Stomach (tissue), 19 donors: ENCODE measurements at places on chromosomes 4 and X. TPM values are rescaled to one million over a fixed set of nuclear protein-coding genes. Genes with fewer than 3 reads are reported as not detected.

DNA sequence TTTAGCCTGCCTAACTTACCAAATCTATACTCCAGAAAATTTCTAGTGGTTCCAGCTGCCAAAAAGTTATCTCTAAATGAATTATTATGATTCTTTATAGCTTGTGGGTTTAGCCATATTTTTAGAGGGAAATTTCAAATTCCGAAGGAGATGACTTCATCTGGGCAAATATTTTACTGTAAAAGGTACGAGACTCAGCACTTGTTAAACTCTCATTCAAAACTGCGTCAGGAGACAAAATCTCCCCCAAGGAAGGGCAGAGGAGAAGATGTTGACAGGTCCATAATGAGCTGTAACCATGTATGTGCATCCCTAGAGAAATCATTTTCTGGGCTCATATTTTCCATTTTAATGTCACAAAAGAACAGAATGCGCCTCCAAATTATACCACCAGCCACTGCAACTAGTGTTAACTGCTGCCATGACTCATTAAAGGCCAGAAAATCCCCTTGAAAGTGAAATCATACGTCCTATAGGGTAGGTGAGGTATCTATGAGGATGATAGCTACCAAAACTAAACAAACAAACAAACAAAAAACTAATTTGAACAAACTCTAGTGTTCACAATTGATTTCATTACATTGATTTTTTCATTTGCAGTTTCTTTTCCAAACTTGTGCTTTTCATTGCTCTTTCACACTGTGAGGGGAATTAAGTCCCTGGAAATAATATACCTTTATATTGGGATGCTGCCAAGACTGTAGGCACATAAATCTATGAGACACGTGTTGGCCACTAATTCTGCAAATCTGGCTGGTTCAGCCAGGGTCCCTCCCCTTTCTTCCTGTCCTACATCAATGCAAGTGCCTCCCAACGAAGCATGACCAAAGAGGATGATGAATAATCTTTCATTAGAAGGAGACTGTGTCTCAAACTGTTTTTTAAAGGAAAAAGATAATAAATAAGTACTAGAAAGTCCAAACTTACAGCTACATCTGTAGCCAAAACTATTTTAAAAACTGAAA lies 85.8 kb downstream of the ARHGAP6 start:
- H3K27ac ChIP-seq, result no peak overlapping the region
- H3K4me3 ChIP-seq, result no peak overlapping the region
- DNase-seq, result no peak
- H3K4me1 ChIP-seq, result no peaks in the 10 kb centered on the region
- no peaks in the 10 kb centered on the region for H3K27me3 ChIP-seq

GRCh38 chr4:72391281-72391680 lies 177.7 kb downstream of the ADAMTS3 start:
- no peak overlapping the region for H3K27ac ChIP-seq
- no peak for DNase-seq
- H3K4me1 ChIP-seq, result no peaks in the 10 kb centered on the region
- H3K4me3 ChIP-seq, result no peak overlapping the region

- H3K27ac ChIP-seq, result no peak overlapping the region
- no peaks in the 10 kb centered on the region for H3K27me3 ChIP-seq
- H3K4me3 ChIP-seq, result no peak overlapping the region
- no peaks in the 10 kb centered on the region for H3K36me3 ChIP-seq
- no peak for DNase-seq
Measured at GRCh38 chr4:11299016-11299415, 129.7 kb downstream of the HS3ST1 start.

DNA sequence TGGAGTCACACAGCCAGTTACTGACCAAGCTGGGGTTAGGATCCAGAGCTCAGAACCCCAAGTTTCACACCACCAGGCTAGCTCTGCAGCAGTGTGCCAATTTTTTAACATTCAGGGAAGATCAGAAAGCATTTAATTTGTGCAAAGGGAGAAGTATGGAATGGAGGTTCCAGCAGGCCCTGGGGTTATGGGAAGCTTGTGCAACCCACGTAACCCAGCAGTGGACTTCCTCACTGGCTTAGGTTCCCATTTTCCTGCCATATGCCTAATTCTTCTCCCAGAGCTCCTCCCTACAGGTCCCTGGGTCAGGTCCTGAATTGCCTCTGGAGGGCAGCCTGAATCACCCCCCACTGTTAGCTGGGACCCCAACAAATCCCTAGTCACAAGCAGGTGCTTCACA lies 14.0 kb downstream of the APLN start:
- H3K27me3 ChIP-seq, result no peaks in the 10 kb centered on the region
- H3K27ac ChIP-seq, result no peak overlapping the region
- no peak overlapping the region for H3K4me3 ChIP-seq
- no peaks in the 10 kb centered on the region for H3K4me1 ChIP-seq

DNA sequence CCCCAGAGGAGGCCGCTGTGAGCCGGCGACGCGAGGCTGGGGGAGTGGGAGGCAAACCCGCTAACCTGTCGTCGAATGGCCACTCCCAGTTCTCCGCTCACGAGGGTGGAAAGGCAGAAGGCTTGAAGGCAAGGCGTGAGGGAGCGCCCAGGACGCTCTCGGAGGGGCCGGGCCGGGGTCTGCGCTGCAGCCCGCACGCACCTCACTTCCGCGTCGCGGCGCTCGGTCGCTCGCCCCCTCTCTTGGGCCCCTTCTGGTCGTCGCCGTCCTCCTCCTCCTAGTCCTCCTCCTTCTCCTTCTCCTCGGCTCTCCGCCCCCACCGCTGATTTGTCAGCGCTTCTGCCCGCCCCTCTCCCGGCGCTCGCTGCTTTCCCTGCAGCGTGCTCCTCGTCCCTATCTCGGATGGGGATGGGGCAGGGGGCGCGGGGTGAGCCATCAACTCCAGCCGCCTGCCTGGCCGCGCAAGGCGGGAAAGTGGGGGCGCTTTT lies at the start of gene SNCA:
SNCA (minus strand) TSS at position 265 of the 488 bp plus-strand sequence. CDS start 1,494 bp downstream, outside the sequence.
- H3K4me1 ChIP-seq, result peaks cover 25% of the 10 kb centered on the region
- peaks cover 40% of the 10 kb centered on the region for H3K27me3 ChIP-seq
- DNase-seq, result peak; percentile 92
- H3K4me3 ChIP-seq, result peak within 1 kb of the TSS; percentile 59
- H3K27ac ChIP-seq, result peak within 1 kb of the TSS; percentile 6
- no peaks in the 10 kb centered on the region for H3K36me3 ChIP-seq

DNA sequence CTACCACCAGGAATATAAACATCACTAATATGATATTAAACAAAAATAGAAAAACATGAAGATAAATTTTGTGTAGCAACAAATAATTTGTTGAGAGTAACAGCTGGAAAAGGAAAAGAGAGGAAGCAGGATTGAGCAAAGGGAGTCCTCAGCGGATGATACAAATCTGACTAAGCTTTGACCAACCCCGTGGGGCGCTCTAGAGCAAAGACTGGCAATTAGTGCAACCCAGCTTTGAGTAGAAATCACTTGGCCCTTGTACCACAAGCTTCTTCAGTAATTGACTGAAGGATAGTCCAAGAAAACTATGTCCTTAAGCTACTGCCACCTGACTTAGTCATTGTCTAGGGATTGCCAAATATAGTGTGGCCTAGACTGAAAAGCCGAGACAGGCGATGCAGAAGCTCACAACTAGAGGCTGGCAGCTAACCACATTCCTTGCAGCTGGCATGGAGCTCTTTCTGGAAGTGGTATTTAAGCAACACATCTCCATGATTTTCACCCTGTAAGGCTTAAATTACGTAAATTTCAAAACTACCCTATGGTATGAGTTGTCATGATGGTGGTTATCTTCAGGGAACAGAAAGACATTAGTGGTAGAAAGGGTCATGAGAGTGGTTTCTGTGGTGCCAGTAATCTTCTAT lies 396.0 kb downstream of the PDGFC start:
- DNase-seq, result no peak
- H3K27me3 ChIP-seq, result no peaks in the 10 kb centered on the region
- no peak overlapping the region for H3K4me3 ChIP-seq
- no peak overlapping the region for H3K27ac ChIP-seq

GRCh38 chr4:17545374-17546140 lies 30.6 kb downstream of the CLRN2 start:
- no peak overlapping the region for H3K4me3 ChIP-seq
- H3K4me1 ChIP-seq, result no peaks in the 10 kb centered on the region
- no peak for DNase-seq

DNA sequence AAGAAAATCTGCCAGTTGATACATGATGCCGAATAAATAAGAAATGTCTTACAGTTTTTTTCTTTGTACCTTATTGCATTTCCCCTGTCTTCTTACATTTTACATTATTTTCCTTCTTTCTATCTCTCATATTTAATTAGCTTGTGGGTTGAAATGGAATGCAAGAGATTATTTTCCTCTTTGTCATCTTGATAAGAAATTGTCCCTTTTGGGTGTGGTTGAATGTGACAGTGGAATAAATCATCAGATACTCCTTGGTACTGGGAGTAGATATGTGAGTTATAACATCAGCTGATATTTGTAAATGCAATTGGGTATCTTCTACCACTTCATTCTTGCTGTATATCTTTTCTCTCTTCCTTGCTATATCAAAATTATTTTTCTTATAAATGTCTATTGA lies 997.4 kb downstream of the RAPGEF2 start:
- H3K4me3 ChIP-seq, result no peak overlapping the region
- no peaks in the 10 kb centered on the region for H3K36me3 ChIP-seq
- H3K27ac ChIP-seq, result no peak overlapping the region
- no peaks in the 10 kb centered on the region for H3K4me1 ChIP-seq
- no peak for DNase-seq
- H3K27me3 ChIP-seq, result no peaks in the 10 kb centered on the region

- H3K27ac ChIP-seq, result no peak overlapping the region
- H3K36me3 ChIP-seq, result no peaks in the 10 kb centered on the region
- H3K27me3 ChIP-seq, result no peaks in the 10 kb centered on the region
- no peak overlapping the region for H3K4me3 ChIP-seq
- H3K4me1 ChIP-seq, result no peaks in the 10 kb centered on the region
Measured at GRCh38 chrX:40772290-40772689, 36.9 kb upstream of the MED14 start.

- H3K4me3 ChIP-seq, result no peak overlapping the region
- H3K36me3 ChIP-seq, result no peaks in the 10 kb centered on the region
- no peak for DNase-seq
- no peaks in the 10 kb centered on the region for H3K27me3 ChIP-seq
Measured at GRCh38 chr4:109010521-109010920, 247.7 kb upstream of the ETNPPL start.

DNA sequence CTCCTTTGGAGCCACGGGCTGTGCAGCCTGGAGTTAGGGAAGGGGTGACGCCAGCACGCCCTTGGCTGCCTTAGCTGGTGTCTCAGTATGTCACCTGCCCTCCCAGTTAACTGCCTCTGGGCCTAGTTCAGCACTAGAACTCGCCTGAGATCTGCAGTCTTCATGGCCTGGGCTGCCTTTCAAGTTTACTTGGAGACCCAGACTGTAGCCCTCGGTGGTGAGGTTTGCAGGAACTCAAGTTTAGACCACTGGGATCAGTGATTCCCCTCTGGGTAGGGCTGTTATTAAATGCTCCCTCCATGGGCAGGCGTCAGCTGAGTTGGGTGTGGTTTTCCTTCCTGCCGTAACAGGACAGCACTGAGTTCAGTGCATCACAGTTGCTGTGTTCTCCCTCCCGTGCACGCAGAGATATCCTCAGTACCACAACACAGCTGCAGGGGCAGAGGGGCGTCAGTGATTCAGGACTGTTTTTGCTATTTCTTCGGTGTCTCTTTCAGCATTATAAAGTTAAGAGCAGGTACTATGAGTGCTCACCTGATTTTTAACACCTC lies 30.5 kb downstream of the PLAC8 start:
- DNase-seq, result peak; percentile 63
- no peaks in the 10 kb centered on the region for H3K27me3 ChIP-seq
- H3K4me1 ChIP-seq, result no peaks in the 10 kb centered on the region
- no peaks in the 10 kb centered on the region for H3K36me3 ChIP-seq
- no peak overlapping the region for H3K4me3 ChIP-seq

KIAA1210 gene
- 44.3 TPM for total RNA-seq

HTN1 gene
- total RNA-seq, result not detected

EIF1AX gene
- 26.3 TPM for total RNA-seq

CYBB gene
- total RNA-seq, result 24.4 TPM

CLGN gene
- total RNA-seq, result 0.45 TPM

MAGEA9B gene
- total RNA-seq, result not detected

PIN4 gene
- total RNA-seq, result 7.2 TPM

NAT8L gene
- total RNA-seq, result not detected

CNGA1 gene
- total RNA-seq, result 23.8 TPM

NLRP2B gene
- total RNA-seq, result not detected
